ENCODE measurements at places on chromosomes 4 and X.

- DNase-seq, result peak; percentile 14
These were observed 41.2 kb upstream of the PDGFC start for GRCh38 chr4:157012781-157013180.

DNA sequence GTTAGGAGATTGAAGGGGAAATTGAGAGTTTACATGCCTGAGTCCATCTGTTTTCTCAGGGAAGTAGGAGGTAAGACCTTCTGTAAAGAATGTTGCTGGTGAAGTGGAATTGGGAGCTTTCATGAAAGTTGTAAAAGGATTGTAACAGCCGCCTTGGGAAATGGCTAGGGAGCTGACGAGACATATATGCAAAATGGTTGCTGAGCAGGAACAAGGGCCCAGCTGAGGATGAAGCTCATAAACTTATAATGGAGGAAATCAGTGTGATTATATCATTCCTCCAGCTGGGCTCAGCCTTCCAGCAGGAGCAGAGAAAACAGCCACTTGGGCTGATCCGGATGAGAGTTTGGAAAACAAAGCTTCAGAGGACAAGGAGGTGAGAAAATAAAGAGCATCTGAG is 208.7 kb downstream of the MAPK10 start:
- DNase-seq, result no peak

DNA sequence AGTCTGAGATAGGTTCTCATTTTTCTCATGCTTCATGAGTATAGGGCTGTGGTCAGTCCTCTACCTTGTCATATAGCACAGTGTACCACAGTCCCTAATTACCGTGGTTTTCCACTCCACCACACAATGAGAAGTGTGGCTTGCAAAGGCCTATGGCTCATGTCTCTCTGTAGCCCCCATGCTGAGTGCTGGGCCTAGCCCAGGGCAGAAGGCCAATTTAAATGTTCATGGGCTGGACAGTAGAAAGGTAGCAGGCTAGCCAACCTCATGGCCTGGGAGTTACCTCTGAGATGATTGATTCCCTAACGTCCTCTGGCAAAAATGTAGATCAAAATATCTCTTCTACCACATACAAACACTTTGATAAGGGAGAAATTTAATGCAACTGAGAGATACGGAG is 222.5 kb downstream of the AFF2 start:
- DNase-seq, result no peak

DNA sequence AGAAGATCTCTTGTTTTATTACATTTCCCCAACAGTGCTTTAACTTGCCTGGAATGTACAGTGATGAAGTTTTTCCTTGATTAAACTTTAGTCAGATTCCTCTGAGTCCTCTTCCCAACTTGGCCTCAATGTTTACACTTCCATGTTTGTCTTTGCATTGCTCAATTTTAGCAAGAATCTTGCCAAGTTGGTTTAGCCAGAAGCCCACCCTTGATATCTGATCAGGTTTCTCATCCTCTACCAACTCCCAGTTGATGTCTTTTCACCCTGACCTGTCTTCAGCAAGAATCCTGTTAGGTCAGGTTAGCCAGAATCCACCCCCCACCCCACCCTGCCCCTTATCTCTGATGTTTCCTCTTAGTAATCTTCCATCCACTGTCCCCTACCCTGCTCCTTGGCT is 120.9 kb downstream of the MBNL3 start:
- DNase-seq, result peak; percentile 33

- no peak for DNase-seq
These were observed 1.0 kb downstream of the SHISA3 start for GRCh38 chr4:42398171-42398870.

DNA sequence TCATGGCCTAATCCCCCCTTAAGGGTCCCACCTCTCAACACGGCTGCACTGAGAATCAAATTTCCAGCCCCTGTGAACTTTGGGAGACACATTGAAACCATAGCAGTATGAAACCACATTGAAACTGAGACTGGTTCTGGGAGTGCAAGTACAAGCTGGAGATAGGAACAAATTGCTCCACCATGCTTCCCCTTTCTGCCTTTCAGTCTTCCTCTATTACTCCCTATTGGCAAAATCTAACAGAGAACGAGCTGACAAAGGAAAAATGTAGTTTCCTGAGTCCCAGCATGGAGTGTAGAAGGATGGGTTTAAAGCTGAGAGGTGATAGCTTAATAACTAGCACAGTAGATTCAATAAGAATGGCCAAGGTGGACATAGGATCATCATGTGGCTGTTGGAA is 161.7 kb upstream of the RPL34 start:
- DNase-seq, result no peak

DNA sequence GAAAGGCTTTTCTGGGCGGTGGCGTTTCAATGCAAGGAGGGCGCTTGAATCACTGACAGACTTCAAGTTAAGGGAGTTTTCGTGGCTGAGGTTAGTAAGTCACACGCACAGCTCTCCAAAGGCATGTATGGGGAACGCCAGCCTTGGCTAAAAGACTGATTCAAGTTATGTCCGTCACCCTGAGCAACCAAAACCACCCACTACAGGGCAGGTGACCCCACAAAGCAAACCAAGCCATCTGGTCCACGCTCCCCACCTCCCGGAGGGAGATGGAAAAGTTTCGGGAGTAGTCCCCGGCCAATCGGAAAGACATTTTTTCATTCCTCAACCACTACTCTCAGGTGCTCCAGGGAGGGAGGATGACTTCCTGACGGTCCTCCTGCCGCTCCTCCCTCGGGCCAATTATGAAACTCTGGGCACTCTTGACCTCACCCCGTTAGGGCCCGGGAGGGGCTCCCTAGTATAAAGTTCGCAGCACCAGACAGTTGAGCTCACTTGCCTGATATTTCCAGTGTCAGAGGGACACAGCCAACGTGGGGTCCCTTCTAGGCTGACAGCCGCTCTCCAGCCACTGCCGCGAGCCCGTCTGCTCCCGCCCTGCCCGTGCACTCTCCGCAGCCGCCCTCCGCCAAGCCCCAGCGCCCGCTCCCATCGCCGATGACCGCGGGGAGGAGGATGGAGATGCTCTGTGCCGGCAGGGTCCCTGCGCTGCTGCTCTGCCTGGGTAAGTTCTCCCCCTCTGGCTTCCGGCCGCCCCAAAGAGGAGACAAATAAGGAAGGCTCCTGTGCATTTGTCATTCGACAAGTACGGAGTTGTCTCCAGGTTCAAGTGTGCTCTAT is at the start of gene EREG:
TSS of gene EREG (plus strand) at position 494 of the 840 bp plus-strand sequence. CDS start at position 658, 164 bp downstream.
- peak; percentile 67 for DNase-seq

GRCh38 chr4:107689912-107690587 is 30.0 kb downstream of the PAPSS1 start:
- peak; percentile 99 for DNase-seq

GRCh38 chr4:23768541-23768940 is 121.3 kb downstream of the PPARGC1A start:
- peak; percentile 28 for DNase-seq
